ENCODE measurements at places on chromosomes 4 and X.

GRCh38 chr4:158333820-158334219 lies 123.5 kb downstream of the TMEM144 start:
- no peak for DNase-seq
- H3K27me3 ChIP-seq: no peaks in the 10 kb centered on the region
- H3K4me3 ChIP-seq: no peak overlapping the region
- H3K27ac ChIP-seq: no peak overlapping the region
- H3K4me1 ChIP-seq: no peaks in the 10 kb centered on the region

- H3K4me3 ChIP-seq: no peak overlapping the region
- H3K27ac ChIP-seq: no peak overlapping the region
- no peaks in the 10 kb centered on the region for H3K4me1 ChIP-seq
Measured at GRCh38 chr4:27702730-27703431, 842.2 kb downstream of the STIM2 start.

DNA sequence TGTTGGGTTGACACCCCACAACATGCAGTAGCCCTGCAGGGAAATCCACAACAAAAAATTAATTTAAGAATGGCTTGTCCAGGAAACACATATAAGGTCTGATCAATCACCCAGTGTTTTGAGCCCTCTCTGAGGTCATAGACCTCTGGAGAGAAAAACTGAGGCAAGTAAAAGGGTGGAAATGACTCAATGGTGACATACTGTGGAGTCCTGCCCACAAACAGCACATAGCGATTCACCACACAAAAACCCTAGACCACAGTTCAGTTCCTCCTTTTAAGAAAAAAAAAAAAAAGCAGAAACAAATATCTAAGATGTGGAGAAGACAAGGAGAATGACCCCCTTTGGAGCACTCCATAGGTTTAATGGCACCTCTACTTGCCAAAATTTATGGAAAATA lies 2691.0 kb downstream of the PCDH7 start:
- no peak overlapping the region for H3K4me3 ChIP-seq
- no peaks in the 10 kb centered on the region for H3K36me3 ChIP-seq
- DNase-seq: no peak

GRCh38 chrX:110531873-110532580 lies 173.4 kb downstream of the RTL9 start:
- no peaks in the 10 kb centered on the region for H3K4me1 ChIP-seq
- H3K27ac ChIP-seq: no peak overlapping the region

DNA sequence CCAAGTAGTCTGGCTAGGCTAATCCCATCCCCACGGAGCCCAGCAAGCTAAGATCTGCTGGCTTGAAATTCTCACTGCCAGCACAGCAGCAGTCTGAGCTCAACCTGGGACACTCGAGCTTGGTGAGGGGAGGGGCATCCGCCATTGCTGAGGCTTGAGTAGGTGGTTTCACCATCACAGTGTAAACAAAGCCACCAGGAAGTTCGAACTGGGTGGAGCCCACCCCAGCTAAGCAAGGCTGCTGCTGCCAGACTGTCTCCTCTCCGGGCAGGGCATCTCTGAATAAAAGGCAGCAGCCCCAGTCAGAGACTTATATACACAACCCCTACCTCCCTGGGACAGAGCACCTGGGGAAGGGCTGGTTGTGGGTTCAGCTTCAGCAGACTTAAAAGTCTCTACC lies 639.6 kb downstream of the IQCM start:
- H3K4me3 ChIP-seq: no peak overlapping the region
- no peaks in the 10 kb centered on the region for H3K4me1 ChIP-seq
- no peaks in the 10 kb centered on the region for H3K36me3 ChIP-seq
- DNase-seq: no peak

- no peak for DNase-seq
- H3K4me1 ChIP-seq: peaks cover 9% of the 10 kb centered on the region
- H3K36me3 ChIP-seq: no peaks in the 10 kb centered on the region
- peak overlapping the region; percentile 4 for H3K27ac ChIP-seq
Measured at GRCh38 chrX:70433848-70434351, 10.7 kb upstream of the DLG3 start.

DNA sequence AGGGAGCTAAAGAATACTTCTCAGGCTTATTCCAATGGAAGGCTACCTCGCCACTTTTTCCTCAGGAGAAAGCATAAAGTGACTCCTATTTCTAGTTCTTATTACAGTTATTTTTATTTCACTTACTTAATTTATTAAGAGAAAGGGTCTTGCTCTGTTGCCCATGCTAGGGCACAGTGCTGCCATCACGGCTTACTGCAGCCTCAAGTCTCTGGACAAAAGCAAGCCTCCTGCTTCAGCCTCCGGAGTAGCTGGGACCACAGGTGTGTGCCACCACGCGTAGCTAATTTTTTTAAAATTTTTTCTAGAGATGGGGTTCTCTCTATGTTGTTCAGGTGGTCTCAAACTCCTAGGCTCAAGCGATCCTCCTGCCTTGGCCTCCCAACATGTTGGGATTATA lies 36.0 kb upstream of the CHRNA9 start:
- H3K4me3 ChIP-seq: no peak overlapping the region
- no peak overlapping the region for H3K27ac ChIP-seq
- peaks cover 7% of the 10 kb centered on the region for H3K4me1 ChIP-seq
- DNase-seq: no peak
- H3K36me3 ChIP-seq: no peaks in the 10 kb centered on the region

- no peak overlapping the region for H3K27ac ChIP-seq
- no peaks in the 10 kb centered on the region for H3K4me1 ChIP-seq
Measured at GRCh38 chr4:148090503-148091476, 351.4 kb downstream of the NR3C2 start.

DNA sequence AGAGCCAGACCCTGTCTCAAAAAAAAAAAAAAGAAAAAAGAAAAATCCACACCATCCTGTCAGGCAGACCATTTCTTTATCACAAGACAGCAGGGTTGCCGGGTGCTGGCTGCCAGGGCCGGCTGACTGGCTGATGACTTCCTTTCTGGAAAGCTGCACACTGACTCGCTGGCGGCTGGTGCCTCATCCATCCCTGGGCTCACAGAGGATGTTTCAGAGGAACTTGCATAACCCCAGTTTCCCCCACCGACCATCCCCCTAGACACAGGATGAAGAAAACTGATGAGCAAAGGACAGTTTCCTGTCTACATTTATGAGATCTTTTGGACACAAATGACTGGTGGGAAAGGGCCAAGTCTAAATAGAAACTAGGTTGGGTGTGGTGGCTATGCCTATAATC lies 14.1 kb downstream of the HPSE start:
- no peak overlapping the region for H3K4me3 ChIP-seq
- H3K27me3 ChIP-seq: no peaks in the 10 kb centered on the region
- no peak for DNase-seq
- H3K36me3 ChIP-seq: no peaks in the 10 kb centered on the region

DNA sequence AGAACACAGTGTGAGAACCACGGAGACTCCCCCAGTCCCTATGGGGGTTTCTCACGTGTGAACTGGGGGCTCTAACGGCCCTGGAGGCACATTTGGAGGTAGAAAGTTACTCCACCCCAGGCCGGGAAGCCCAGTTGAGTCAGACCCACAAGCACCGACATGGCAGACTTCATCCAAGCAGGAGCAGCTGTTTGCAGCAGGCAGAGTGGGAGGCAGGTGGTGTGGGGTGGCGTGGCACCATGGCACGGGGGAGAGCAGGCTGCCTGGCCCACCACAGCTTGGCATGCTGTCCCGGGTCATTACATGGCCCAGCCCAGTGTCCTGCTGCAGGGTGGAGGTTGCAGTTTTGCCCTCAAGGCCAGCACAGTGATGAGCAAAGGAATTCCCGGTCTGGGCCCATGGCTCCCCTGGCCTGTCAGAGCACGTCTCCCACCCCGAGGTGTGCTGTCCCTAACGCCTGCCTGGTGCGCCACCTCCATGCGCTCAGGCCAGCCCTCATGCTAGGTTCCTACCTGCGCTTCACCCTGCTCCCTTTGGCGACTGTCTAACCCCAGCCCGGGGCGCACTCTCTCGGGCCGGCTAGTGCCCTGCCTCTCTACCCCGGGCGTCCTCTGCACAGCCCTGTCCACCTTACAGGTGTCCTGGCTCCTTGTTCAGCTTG lies 90.6 kb upstream of the AFAP1 start:
- no peaks in the 10 kb centered on the region for H3K27me3 ChIP-seq
- no peak for DNase-seq
- no peaks in the 10 kb centered on the region for H3K36me3 ChIP-seq
- no peak overlapping the region for H3K4me3 ChIP-seq
- H3K27ac ChIP-seq: peak overlapping the region; percentile 23
- peaks cover 10% of the 10 kb centered on the region for H3K4me1 ChIP-seq

DNA sequence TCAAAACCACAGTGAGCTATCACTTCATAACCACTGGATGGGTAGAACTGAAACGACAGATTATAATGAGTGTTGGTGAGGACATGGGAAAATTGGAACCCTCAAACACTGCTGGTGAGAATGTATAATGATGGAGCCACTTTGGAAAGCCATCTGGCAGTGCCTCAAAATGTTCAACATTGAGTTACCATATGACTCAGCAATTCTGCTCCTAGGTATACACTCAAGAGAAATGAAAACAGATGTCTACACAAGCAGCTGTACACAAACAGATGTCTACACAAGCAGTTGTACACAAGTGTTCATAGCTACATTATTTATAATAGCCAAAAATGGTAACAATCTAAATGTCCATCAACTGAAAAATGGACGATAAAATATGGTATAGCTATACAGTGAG lies 143.9 kb downstream of the PDGFRA start:
- H3K27me3 ChIP-seq: no peaks in the 10 kb centered on the region
- no peaks in the 10 kb centered on the region for H3K36me3 ChIP-seq
- DNase-seq: no peak
- H3K4me3 ChIP-seq: no peak overlapping the region
- no peaks in the 10 kb centered on the region for H3K4me1 ChIP-seq

DNA sequence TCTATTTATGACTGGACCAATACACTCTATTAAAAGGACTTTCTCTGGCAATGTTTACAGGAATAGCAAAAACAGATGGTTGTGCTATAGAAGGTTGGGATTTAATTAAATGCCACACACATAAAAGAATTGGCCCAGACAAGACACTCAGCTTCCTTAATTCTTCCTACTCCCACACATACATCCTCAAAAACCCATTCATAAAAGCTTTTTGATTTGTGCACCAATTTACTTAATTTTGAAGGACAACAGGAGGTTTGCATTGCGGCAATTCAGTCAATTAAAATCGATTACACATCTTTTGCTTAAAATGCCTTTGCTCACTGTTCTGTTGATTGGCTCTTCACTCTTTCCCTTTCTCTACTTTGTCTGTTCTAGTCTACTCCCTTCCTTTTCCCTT lies 317.1 kb downstream of the CBLL2 start:
- H3K27me3 ChIP-seq: no peaks in the 10 kb centered on the region
- no peak overlapping the region for H3K4me3 ChIP-seq
- no peak overlapping the region for H3K27ac ChIP-seq

- no peaks in the 10 kb centered on the region for H3K27me3 ChIP-seq
- no peak overlapping the region for H3K4me3 ChIP-seq
- no peaks in the 10 kb centered on the region for H3K4me1 ChIP-seq
Measured at GRCh38 chr4:184166736-184167135, 50.9 kb downstream of the ENPP6 start.

- no peak overlapping the region for H3K4me3 ChIP-seq
- no peak for DNase-seq
- H3K27me3 ChIP-seq: no peaks in the 10 kb centered on the region
- no peaks in the 10 kb centered on the region for H3K36me3 ChIP-seq
- H3K27ac ChIP-seq: no peak overlapping the region
Measured at GRCh38 chr4:113276464-113277170, 227.2 kb downstream of the ANK2 start.

DNA sequence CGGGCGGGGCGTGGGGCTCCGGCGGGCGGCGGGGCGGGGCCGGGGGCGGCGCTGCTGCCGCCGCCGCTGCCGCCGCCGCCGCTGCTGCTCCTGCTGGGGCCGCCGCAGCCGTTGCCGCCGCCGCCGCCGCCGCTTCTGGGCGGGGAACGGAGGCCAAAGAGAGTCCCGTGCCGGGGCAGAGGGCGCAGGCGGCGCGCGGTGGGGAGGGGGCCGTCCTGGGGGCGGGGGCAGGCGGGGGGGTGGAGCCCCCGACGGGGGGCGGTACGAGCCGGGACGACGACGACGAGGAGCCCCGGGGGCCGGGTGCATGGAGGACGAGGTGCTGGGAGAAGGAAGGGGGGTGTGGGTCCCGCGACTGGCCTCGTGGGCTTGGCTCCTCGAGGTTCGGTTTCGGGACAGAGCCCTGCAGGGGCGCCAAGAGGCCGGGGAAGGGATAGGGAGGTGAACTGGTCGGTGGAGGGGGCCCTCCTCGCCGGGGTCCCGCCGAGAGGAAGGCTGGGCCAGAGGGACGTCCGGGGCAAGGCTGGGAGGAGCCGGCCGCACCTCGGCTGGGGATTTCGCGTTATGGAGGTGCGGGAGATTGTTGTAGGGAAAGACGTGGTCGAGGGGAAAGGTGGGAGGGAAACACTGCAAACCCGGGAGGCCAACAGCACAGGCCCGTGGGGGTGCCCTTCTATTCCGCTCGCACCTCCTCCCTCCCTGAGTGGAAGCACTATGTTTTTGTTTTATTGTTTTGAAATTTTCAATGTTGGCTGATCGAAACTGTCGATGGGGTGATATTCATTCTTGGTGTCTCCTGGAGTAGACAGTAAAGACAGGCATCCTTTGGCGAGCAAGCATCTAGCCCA lies 1.9 kb downstream of the BCORL1 start:
- H3K4me1 ChIP-seq: no peaks in the 10 kb centered on the region
- H3K27me3 ChIP-seq: no peaks in the 10 kb centered on the region
- no peak overlapping the region for H3K4me3 ChIP-seq

DNA sequence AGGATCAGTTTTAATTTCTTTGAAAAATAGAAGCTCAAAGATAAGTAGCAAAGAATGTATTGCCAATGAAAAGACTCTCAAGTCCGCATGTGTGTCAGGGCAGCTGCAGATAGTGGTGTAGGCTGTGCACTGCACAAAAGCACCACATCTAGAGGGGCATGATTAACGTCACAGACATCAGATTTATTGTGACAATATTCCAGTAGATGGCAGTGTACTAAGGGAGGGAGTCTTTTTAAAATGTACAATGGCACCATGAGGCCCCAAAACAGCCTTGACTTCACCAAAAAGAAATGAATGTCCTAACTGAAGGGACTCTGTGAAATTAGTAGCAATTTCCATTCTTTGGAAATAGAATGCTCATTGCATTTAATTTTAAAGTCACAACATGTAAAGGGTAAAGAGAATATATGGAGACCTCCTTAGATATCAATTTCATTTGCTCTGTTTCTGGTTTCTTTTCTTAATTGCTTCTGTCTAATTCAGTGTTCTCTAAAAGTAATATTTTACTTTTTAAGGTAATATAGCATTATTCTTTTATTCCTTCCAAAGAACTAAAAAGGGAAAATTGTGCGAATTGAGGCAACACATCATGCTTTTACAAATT lies 98.4 kb downstream of the ZNF827 start:
- no peaks in the 10 kb centered on the region for H3K27me3 ChIP-seq
- no peak overlapping the region for H3K27ac ChIP-seq
- peaks cover 17% of the 10 kb centered on the region for H3K4me1 ChIP-seq

- no peak within 1 kb of the TSS for H3K27ac ChIP-seq
- no peaks in the 10 kb centered on the region for H3K4me1 ChIP-seq
- peaks cover 17% of the 10 kb centered on the region for H3K27me3 ChIP-seq
Measured at GRCh38 chr4:41256740-41257256, at the start of gene UCHL1. UCHL1 (plus strand) TSS chr4:41256928; CDS start chr4:41256977, 49 bp downstream.
